ENCODE measurements at places on chromosomes 16 and 17.
A peak's percentile ranks its signal among the peaks of the same experiment; 100 is the strongest.

GRCh38 chr17:73620414-73620813, 23.8 kb downstream of the SDK2 start:
- no peak for DNase-seq

GRCh38 chr16:73482310-73482709, 434.4 kb upstream of the ZFHX3 start:
- no peak for DNase-seq

- DNase-seq = no peak
Measured at GRCh38 chr16:1458977-1459341, 14.6 kb upstream of the CCDC154 start.

DNA sequence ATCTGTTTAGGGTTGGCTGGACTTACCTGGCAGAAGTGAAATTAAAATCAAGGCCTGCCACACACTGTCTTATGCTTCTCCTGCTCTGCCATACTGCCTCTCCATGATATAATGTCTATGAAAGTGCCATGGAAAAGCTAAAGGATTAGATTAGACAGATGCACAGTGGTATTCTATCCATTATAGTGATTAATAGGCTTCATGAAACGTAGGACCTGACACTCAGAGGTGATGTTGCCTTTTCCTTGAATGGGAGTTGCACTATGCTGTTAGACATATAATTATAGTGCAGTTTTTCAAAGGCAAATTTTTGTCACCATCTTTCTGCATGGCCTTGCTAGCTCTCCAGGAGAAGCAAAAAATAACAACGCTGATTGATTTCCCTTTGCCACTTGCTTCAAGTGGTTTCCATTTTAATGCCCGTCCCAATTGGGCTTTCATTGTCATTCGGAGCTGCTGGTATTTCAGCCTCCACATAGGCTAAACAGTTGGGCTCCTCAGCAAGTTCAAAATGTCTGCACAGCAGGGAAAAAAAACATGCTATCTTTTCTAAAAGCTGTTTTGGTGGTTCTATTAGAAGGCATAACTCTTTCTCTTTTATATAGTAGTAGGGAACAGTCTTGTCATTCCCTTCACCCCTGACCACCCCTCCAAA, 502.8 kb upstream of the GOT2 start:
- no peak for DNase-seq

DNA sequence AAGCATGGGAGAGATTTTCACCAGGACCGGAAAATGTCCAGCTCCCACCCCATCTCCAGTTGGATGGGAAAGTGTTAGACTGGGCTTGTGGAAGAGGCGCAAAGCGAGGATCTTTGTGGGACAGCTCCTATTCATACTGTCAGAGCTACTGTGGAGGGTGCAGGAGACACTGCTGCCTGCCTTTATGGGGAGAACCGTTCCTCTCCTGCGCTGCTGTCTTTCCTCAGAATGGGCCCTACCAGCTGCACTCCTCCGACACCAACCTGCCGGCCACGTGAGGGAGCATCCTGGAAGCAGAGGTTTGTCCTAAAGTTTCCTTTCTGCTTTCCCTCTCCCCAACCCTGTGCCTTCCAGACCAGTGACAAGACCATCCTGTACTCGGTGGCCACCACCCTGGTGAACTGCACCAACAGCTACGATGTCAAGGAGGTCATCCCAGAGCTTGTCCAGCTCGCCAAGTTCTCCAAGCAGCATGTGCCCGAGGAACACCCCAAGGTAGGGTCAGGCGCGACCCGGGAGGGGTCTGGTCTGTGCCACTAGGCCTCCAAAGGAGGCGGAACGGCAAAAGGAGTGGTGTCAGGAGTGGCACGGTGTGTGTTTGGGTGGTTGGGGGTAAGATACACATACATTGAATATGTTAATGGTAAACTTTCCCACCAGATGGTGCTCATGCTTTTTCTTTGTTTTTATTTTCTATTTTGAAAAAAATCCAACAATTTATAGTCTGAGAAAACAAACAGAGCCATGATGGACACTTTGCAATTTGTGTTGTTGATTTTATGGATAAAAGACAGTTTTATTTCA, 23.0 kb downstream of the SLC35G3 start:
- DNase-seq = peak; percentile 35

- DNase-seq = no peak
Measured at GRCh38 chr16:58464916-58465731, 34.8 kb upstream of the NDRG4 start.

DNA sequence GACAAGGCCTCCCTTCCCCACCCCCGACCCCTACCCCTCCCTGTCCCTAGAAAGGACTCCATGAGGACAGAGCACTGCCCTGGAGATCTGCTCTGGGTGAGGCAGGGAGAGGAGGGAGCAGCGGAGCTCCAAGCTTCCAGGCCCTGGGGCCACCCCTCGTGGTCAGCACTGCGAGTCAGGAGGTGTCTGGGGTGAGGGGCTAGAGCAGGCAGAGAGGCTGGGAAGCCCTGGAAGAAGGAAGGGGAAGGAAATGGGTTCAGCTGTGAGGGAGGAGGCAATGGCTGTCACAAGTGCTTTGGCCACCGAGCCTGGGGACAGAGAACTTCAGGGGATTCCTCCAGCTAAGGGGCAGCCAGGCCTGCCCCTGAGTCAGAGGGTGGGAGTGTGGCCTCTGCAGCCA, 28.2 kb upstream of the DNAI2 start:
- DNase-seq = no peak

GRCh38 chr17:64028874-64029464, 8.5 kb upstream of the ICAM2 start:
- DNase-seq = peak; percentile 62

GRCh38 chr17:7064261-7064660, 15.8 kb downstream of the CLEC10A start:
- DNase-seq = no peak

Data from EL (cell line).